Endothelial cell (in vitro differentiated cells): ENCODE measurements at places on chromosomes 5 and 9.
A peak's percentile ranks its signal among the peaks of the same experiment; 100 is the strongest.

DNA sequence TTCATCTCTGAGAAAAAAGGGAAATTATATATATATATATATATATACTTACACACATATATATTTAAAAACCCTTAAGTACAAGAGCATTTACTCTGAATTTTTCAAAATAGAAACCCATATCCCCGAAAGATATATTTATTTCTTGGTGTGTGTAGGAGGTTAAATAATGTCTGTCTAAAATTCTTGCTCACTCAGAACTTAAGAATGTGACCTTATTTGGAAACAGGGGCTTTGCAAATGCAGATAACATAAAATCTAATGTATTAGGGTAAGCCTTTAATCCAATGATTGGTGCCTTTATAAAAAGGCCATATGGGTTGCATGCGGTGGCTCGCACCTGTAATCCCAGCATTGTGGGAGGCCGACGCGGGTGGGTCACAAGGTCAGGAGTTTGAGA lies 517.3 kb upstream of the TLE4 start:
- no peak overlapping the region for H3K27ac ChIP-seq
- no peaks in the 10 kb centered on the region for H3K36me3 ChIP-seq
- H3K27me3 ChIP-seq: no peaks in the 10 kb centered on the region
- no peak overlapping the region for H3K4me3 ChIP-seq

GRCh38 chr9:134622896-134623257 lies 18.7 kb upstream of the COL5A1 start:
- H3K4me1 ChIP-seq: peaks cover 23% of the 10 kb centered on the region
- no peak for DNase-seq
- no peaks in the 10 kb centered on the region for H3K36me3 ChIP-seq
- no peak overlapping the region for H3K4me3 ChIP-seq
- H3K27ac ChIP-seq: no peak overlapping the region
- H3K27me3 ChIP-seq: peaks cover 10% of the 10 kb centered on the region

DNA sequence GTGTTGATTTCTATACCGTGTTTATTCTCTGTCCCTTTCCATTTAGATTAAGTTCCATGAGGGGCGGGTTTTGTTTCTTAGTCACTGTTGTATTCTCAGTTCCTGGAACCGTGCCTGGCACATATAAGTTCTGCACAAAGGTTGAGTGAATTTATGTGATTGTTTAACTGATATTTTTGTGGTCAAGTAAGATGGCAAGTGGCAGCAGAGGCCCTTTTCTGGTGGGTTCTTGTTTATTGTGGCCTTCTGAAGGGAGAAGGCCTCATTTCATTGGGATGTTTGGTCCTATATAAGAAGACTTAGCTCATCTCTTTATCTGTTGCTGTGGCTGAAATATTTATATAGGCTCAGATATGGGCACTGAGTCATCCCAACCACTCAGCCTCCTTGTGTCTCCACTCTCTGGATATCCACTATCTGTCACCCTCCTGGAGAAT lies 262.5 kb downstream of the PSAT1 start:
- DNase-seq: no peak
- no peaks in the 10 kb centered on the region for H3K27me3 ChIP-seq
- H3K36me3 ChIP-seq: no peaks in the 10 kb centered on the region
- H3K27ac ChIP-seq: no peak overlapping the region
- no peak overlapping the region for H3K4me3 ChIP-seq

DNA sequence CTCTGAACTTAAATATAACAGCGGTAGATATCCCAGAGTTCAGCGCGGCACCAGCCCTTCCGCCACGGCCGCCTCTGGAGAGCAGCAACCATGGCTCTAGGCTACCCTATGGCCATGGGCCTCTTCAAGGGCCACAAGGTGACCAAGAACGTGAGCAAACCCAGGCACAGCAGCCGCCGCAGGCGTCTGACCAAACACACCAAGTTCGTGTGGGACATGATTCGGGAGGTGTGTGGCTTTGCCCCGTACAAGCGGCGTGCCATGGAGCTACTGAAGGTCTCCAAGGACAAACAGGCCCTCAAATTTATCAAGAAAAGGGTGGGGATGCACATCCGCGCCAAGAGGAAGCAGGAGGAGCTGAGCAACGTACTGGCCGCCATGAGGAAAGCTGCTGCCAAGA lies 229.0 kb downstream of the ACTL7B start:
- H3K36me3 ChIP-seq: no peaks in the 10 kb centered on the region
- H3K27ac ChIP-seq: no peak overlapping the region
- H3K4me3 ChIP-seq: no peak overlapping the region

DNA sequence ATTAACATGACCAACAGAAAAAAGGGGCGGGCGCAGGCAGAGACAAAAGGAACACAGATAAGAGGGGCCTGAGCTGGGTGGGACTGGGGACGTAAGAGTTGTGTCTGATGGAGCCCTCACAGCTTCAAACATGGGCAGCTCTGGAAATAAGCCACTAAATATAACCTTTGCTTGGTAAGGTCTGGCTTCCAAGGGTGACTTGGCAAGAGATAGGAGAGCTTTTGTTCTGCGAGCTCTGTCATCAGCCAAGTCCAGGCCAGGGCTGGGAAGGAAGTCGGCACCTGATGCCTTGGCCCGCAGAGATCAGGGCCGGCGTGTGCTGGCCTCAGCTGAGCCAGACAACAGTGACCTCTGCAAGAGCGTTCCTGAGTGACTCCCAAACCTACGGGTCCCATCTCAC lies 11.8 kb downstream of the TRUB2 start:
- H3K4me1 ChIP-seq: no peaks in the 10 kb centered on the region
- no peak overlapping the region for H3K27ac ChIP-seq
- peaks cover 13% of the 10 kb centered on the region for H3K36me3 ChIP-seq
- peaks cover 4% of the 10 kb centered on the region for H3K27me3 ChIP-seq
- H3K4me3 ChIP-seq: no peak overlapping the region

GRCh38 chr5:116032094-116032517 lies at the start of gene ARL14EPL:
ARL14EPL (plus strand) TSS chr5:116032472; CDS start chr5:116051466, 18,994 bp downstream.
- no peaks in the 10 kb centered on the region for H3K36me3 ChIP-seq
- H3K4me1 ChIP-seq: peaks cover 7% of the 10 kb centered on the region
- H3K27me3 ChIP-seq: peaks cover 1% of the 10 kb centered on the region
- DNase-seq: no peak
- H3K27ac ChIP-seq: no peak within 1 kb of the TSS

- peak overlapping the region; percentile 42 for H3K4me3 ChIP-seq
- H3K27ac ChIP-seq: peak overlapping the region; percentile 76
- peaks cover 2% of the 10 kb centered on the region for H3K27me3 ChIP-seq
Observed at GRCh38 chr9:13447843-13448422, 168.4 kb upstream of the MPDZ start.

GRCh38 chr9:93697352-93698139 lies 121.2 kb downstream of the PHF2 start:
- H3K27ac ChIP-seq: no peak overlapping the region
- no peaks in the 10 kb centered on the region for H3K27me3 ChIP-seq
- peaks cover 3% of the 10 kb centered on the region for H3K36me3 ChIP-seq
- H3K4me3 ChIP-seq: no peak overlapping the region

GRCh38 chr9:73118286-73118685 lies 33.4 kb upstream of the ANXA1 start:
- no peak overlapping the region for H3K27ac ChIP-seq
- H3K4me1 ChIP-seq: no peaks in the 10 kb centered on the region
- H3K36me3 ChIP-seq: no peaks in the 10 kb centered on the region
- H3K27me3 ChIP-seq: no peaks in the 10 kb centered on the region
- H3K4me3 ChIP-seq: no peak overlapping the region

DNA sequence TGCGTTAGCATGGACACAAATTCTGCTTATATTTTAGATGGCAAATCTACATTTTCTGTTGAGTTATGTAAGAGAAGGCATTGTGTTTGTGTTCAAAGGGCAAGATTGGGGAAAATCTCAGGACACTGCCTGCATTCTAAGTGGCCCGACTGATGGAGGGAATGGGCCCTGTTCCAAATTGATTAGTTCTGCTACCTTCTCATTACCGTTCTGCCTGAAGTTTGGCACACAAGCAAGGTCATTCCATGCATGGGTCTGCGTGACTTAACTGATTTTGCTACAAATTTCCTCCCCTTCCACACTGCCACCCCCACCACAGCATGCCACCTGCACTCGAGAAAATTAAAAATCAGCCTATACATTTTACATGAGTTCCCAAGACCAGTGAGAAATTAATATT lies 409.9 kb downstream of the BRINP1 start:
- no peaks in the 10 kb centered on the region for H3K36me3 ChIP-seq
- H3K4me3 ChIP-seq: no peak overlapping the region
- no peak for DNase-seq
- no peaks in the 10 kb centered on the region for H3K4me1 ChIP-seq
- no peaks in the 10 kb centered on the region for H3K27me3 ChIP-seq
- no peak overlapping the region for H3K27ac ChIP-seq

DNA sequence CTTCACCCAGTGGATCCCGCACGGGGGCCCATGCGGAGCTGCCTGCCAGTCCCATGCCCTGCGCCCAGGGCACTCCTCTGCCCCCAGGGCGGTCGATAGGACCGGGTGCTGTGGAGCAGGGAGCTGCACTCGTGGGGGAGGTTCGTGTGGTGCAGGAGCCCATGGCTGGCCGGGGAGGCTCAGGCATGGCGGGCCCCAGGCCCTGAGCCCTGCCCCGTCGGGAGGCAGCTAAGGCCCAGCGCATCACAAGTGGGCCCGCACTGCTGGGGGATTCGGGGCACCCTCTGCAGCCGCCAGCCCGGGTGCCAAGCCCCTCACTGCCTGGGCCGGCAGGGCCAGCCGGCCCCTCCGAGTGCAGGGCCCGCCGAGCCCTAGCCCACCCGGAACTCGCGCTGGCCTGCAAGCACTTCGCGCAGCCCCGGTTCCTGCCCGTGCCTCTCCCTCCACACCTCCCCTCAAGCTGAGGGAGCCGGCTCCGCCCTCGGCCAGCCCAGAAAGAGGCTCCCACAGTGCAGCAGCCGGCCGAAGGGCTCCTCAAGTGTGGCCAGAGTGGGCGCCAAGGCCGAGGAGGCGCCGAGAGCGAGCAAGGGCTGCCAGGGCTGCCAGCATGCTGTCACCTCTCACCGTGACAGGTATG lies 221.1 kb upstream of the RORB start:
- no peaks in the 10 kb centered on the region for H3K4me1 ChIP-seq
- no peak overlapping the region for H3K27ac ChIP-seq
- H3K27me3 ChIP-seq: peaks cover 2% of the 10 kb centered on the region
- no peaks in the 10 kb centered on the region for H3K36me3 ChIP-seq
- H3K4me3 ChIP-seq: no peak overlapping the region

- peaks cover 3% of the 10 kb centered on the region for H3K27me3 ChIP-seq
- peaks cover 36% of the 10 kb centered on the region for H3K4me1 ChIP-seq
- peaks cover 5% of the 10 kb centered on the region for H3K36me3 ChIP-seq
- DNase-seq: no peak
- no peak overlapping the region for H3K4me3 ChIP-seq
- H3K27ac ChIP-seq: peak overlapping the region; percentile 59
Observed at GRCh38 chr9:113649054-113649453, 185.5 kb downstream of the RGS3 start.

- no peak overlapping the region for H3K4me3 ChIP-seq
- no peaks in the 10 kb centered on the region for H3K36me3 ChIP-seq
- peaks cover 3% of the 10 kb centered on the region for H3K4me1 ChIP-seq
- no peak overlapping the region for H3K27ac ChIP-seq
- DNase-seq: no peak
Observed at GRCh38 chr5:115580941-115581340, 21.3 kb downstream of the TICAM2 start.

- DNase-seq: peak; percentile 0
- H3K27ac ChIP-seq: no peak overlapping the region
- H3K4me3 ChIP-seq: no peak overlapping the region
- peaks cover 3% of the 10 kb centered on the region for H3K27me3 ChIP-seq
- peaks cover 4% of the 10 kb centered on the region for H3K4me1 ChIP-seq
Observed at GRCh38 chr9:114000671-114001409, 77.3 kb downstream of the AMBP start.

DNA sequence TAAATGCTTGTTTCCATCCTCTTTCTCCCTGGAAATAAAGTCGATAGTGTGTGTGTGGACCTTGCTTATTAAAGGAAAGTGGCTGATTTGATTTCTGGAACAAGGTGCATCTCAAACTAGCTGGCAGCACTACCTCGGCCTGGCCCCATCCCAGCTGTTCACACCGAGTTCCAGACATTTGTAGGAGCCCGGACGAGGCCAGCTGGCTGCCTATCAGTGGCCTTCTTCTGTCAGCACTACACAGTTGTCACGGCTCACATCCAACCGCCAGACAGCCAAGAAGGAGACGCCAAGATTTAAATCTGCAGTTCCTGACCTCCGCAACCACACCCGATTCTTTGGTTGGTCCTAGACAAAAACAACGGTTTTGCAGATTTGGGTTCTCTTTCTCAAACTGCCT lies 63.6 kb downstream of the PALM2AKAP2 start:
- DNase-seq: no peak
- no peak overlapping the region for H3K27ac ChIP-seq
- H3K27me3 ChIP-seq: peaks cover 2% of the 10 kb centered on the region
- H3K36me3 ChIP-seq: no peaks in the 10 kb centered on the region
- H3K4me1 ChIP-seq: no peaks in the 10 kb centered on the region
- no peak overlapping the region for H3K4me3 ChIP-seq

- H3K36me3 ChIP-seq: no peaks in the 10 kb centered on the region
- H3K4me3 ChIP-seq: peak within 1 kb of the TSS; percentile 78
- no peak for DNase-seq
- peaks cover 14% of the 10 kb centered on the region for H3K27me3 ChIP-seq
- H3K27ac ChIP-seq: no peak within 1 kb of the TSS
- H3K4me1 ChIP-seq: no peaks in the 10 kb centered on the region
Observed at GRCh38 chr9:137027369-137028262, at the start of gene ABCA2. ABCA2 (minus strand) TSS chr9:137028237; CDS start chr9:137028140, 97 bp downstream.

DNA sequence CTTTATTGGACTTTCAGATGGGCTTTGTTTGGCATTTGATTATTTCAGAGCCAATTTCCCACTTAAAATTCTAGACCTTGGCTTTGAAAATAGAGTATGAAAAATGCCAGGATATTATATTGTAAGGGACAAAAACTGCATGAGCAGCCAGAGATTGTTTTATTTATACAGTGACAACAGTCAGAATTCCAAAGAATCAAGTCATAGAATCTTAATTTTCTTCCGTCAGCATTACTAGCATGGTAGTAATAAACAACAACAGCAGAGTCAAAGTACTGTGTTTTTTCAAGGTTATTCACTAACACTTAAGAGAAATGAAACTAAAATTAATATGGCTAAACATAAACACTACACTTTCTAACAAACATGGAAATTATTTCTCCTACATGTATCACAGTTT lies 52.2 kb downstream of the MLLT3 start:
- no peak overlapping the region for H3K27ac ChIP-seq
- H3K4me3 ChIP-seq: no peak overlapping the region
- H3K36me3 ChIP-seq: peaks cover 7% of the 10 kb centered on the region
- H3K27me3 ChIP-seq: no peaks in the 10 kb centered on the region
- H3K4me1 ChIP-seq: no peaks in the 10 kb centered on the region

- H3K36me3 ChIP-seq: peaks cover 5% of the 10 kb centered on the region
- no peaks in the 10 kb centered on the region for H3K27me3 ChIP-seq
- no peaks in the 10 kb centered on the region for H3K4me1 ChIP-seq
- no peak for DNase-seq
- no peak overlapping the region for H3K4me3 ChIP-seq
- H3K27ac ChIP-seq: no peak overlapping the region
Observed at GRCh38 chr5:8730194-8730593, 815.7 kb downstream of the SEMA5A start.

DNA sequence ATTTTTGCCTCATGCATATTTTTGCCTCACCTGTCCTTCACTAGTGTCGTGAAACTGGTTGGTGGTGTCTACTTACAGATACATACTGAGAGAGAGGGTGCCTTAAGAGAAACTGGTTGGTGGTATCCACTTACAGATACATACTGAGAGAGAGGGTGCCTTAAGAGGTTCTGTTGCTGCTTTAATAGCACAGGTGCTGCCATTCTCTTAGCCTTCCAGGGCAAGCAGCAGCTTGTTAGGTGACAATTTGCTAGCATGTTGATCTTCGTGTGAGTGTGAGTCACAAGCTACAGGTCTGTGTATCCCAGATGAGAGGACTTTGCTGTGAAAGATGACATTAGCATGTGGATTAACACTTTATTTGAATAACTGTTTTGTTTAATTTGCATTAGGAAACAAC lies 1.4 kb downstream of the PTTG1 start:
- H3K4me3 ChIP-seq: no peak overlapping the region
- no peaks in the 10 kb centered on the region for H3K36me3 ChIP-seq
- H3K4me1 ChIP-seq: peaks cover 27% of the 10 kb centered on the region
- no peak overlapping the region for H3K27ac ChIP-seq
